ENCODE measurements at places on chromosomes 6 and 20.

DNA sequence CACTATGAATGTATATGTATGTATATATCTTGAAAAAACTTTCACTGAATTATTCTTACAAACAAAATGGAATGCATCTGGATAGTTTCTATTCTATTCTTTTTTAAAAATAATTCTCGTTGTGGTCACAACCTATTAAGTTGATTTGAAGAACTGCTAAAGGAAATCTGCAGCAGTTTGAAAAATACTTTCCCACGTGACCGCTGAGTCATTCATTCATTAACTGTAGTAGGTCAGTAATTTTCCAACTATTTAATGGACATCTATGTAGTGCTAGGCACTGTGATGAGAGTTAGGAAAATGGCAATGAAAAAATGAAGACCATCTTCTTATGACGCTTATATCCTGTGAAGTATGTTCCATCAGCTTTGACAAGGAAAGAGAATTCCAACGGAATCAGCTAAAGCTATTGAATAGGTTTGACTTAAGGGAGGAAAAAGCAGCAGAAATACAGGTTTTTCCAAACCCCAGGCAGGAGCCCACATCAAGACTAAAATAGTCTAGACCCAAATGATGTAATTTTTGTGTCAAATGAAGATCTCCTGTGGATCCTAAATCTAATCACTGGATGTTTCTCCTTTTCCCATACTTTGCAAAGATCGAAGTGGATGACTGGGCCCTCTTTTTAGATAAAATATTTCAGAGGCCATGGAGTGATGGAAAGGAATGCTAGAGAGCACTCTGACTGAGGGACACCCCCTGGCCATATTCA, 4.1 kb upstream of the EFHC1 start:
- DNase-seq: no peak

DNA sequence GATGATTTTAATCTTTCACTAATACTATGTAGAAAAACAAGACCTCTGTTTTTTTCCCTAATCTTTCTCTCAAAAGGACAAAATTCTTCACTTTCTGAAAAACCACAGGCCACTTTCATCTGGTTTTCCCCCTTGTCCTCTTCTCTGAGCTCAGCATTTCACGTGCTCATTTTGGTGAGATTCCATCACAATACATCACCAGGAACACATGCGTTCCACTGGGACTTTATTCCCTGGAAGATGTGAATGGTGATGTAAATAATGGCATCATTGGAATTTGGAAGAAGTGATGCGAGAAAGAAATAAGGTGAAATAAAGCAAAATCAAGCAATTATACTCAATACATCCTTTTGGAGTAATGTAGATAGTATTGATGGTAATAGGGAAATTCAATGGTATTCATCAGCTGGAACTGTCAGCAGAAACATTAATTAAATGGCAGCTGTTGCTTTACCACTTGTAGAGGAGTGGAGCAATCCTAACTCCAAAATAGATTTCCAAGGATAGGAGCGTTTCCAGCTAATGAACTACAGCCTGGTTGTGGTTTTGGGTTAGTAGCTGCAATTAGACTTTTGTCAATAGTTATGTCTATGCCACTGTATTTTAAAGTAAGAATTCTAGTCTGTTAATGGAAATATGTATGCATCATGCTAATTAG, 11.5 kb downstream of the FILIP1 start:
- DNase-seq: no peak

DNA sequence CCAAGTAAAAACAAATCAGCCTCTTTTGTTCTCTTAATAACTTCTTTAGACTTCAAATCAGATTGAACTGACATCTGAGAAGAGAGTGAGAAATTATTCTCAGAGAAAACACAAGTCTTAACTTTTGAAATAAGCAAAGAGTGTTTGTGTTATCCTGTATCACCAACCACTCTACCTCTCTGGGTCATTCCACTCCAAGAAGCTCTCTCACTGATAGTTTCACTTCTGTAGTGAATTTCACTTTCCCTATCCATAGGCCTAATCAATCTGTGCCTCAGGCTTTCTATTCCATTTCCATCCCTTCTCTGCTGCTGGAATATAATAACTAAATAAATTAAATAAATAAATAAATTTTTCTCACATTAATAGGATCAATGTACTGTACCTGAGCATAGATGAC, 235.0 kb downstream of the HTR1B start:
- no peak for DNase-seq

- DNase-seq: no peak
Measured at GRCh38 chr6:111159633-111160032, 72.3 kb downstream of the SLC16A10 start.

- no peak for DNase-seq
Measured at GRCh38 chr6:37531437-37532036, 31.8 kb upstream of the CCDC167 start.

- DNase-seq: no peak
Measured at GRCh38 chr6:94645191-94645590, 932.1 kb upstream of the MANEA start.

- DNase-seq: no peak
Measured at GRCh38 chr6:150412221-150412620, 43.4 kb downstream of the IYD start.

DNA sequence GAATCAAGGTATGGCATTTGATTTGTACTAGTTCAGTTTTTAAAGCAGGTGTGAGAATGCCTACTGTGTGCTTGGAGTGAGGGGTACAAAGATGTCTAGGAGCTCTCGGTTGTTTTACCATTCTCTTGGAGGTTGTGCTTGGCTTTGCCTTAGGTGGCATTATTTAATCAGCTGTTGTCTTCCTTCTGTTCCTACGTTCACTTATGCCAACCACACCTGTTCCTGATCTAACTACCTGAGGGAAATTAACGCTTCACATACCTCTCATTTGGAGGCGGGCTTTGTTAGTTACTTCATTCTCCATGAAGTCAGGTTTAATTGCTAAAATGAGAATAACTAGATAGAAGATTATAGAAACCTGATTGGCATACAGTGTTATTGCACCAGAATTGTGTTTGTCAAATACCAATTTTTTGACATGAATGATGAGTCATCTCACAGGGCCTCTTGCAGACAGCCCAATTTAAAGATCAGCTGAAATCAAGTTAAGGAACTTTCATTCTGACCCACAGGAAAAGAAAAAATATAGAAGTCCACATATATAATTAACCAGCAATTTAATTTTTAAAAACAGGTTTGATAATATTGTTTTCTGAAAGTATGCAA, 24.8 kb upstream of the PBOV1 start:
- no peak for DNase-seq

DNA sequence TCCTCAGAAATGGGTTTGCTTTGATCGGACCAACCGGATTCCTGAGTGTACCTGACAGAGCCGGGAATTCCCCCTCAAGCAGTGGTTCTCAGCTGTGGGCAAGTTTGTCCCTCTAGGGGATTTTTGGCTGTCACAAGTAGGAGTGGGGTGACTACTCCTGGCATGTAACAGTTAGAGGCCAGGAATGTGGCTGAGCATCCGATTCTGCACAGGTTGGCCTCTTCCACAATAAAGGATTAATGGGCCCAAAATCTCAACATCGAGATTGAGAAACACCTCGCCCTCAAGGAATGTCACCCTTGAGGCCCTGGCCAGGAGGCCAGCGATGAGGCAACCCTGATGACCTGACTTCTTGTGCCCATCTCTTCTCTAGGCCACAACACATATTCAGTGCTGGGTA, 7.9 kb downstream of the AGPAT4 start:
- no peak for DNase-seq

- DNase-seq: no peak
Measured at GRCh38 chr6:115898246-115898645, 162.4 kb downstream of the FRK start.

DNA sequence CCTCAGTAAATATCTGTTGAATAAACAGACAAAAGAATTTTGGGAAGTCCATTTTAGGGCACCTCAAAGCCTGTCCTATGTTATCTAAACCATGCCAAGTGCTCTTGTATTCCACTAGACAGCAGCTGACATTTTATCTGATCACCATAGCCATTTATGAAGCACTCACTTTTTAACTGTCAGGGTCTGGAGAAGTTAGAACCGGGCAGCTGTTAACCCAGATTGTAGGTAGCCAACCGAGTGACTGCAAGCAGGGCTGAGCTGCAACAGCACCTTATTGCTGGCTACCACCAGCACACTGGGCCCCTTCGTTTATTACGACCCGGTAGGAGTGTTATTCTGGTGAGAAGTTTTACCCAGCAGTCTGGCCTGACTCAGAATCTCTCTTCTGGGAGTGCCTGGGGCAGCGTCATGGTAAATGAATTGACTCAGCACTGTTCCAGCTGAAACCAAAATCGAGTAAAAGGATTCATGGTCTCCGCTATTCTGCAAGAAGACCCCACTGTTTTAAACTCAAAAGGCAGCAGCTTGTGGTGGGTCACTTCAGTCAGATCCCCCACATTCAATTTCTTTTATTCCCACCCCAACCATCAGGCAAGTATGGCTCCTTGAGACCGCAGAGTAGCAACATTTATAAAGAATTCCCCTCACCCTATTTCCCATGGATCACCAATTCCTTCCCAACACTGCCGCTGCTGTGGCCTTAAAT, 1.7 kb downstream of the UBE2V1 start:
- DNase-seq: no peak

GRCh38 chr6:150857945-150858308, 7.6 kb upstream of the MTHFD1L start:
- DNase-seq: no peak

DNA sequence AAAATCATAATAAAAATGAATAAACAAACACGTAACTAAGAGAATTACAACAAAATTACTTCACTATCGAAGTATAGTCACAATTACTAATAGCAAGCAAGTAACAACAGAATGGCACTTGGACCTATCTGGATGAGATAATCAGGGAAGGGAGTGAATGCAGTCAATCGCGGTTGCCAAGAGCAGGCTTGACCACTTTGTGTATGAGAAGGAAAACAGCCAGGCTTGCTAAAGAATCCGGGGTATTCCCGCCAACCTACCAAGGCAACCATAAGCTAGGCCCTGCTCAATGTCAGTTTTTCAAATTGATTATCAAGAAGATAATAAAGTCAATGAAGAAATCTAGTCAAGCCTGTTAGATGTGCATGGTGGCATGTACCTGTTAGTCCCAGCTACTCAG, 39.7 kb downstream of the PXDC1 start:
- no peak for DNase-seq

GRCh38 chr6:170073846-170074245, 217.0 kb downstream of the DLL1 start:
- peak; percentile 24 for DNase-seq

GRCh38 chr6:110307368-110307767, 50.8 kb downstream of the METTL24 start:
- no peak for DNase-seq

DNA sequence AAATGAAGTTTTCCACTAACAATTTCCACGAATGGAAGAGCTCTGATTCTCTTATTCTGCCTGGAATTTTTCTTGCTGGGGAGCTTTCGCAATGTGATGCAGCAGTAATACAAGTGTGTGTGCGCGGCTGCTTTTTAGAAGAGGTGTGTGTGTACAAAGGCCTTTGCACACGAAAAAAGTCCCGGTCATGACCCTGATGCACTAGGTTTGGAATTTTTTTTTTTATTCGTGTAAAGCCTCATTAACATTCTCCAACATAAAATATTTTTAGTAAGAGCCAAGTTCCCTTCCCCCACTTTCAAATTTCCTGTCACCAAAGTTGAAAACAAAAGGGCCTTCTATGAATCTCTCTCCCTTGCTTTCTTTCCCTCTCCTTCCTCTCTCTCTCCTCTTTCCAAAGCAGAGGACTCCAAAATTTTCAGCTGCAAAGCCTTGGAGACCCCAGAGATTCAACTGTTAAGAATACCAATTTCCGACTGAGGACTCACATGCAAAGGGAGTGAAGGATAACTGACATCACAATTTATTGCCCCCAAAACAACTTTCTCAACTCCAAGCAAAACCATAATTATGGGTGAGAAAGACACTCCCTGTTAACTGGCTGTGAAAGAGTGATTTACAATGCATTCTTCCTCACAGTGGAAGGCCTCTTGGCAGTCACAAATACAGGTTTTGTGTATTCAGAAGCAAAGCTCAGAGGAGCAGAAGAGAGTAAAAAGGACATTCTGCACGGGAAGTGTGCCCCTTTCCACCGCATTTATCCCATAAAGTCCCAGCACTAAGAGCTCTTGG, 421.2 kb upstream of the JARID2 start:
- DNase-seq: no peak
